SK-N-SH treated with all-trans-retinoic acid at 6 μM for 48 hours (cell line): ENCODE measurements at places on chromosomes 5 and 9.

DNA sequence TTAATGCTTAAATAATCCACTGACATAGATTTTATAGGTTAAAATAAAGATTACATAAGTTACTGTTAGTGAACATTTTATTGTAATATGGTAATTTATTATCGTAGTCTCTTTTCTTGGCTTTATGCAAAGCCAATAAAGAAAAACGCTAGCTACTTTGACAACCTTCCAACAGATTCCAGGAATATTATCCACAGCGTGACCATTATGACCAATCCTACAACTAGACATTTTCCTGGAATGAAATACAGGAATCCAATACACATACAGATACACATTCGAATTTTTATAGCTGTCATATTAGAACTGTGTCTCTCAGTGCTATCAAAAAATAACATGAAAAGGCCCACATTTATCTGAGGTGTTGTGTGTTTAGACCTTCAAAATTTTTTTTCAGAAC is 13.1 kb downstream of the RPS23 start:
- no peak for ATAC-seq

DNA sequence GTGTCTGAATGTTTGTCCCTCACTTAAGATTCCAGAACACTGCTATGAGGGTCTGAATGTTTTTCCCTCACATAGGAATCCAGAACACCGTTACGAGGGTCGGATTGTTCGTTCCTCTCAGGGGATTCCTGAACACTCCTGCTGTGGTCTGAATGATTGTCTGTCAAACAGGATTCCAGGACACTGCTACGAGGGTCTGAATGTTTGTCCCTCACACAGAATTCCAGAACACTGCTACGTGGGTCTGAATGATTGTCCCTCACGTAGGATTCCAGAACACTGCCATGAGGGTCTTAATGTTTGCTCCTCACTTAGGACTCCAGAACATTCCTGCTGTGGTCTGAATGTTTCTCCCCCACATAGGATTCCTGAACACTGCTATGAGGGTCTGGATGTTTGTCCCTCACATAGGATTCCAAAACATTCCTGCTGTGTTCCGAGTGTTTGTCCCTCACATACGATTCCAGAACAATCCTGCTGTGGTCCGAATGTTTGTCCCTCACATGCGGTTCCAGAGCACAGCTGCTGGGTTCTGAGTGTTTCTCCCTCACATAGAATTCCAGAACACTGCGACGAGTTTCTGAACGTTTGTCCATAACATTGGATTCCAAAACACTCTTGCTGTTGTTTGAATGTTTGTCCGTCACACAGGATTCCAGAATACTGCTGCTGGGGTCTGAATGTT is 199.5 kb downstream of the FOXD4L6 start:
- no peak for ATAC-seq

- ATAC-seq: peak; percentile 6; the same call in 1 of the 3 replicates
Measured at GRCh38 chr5:168917947-168918600, 338.9 kb upstream of the PANK3 start.

GRCh38 chr5:68793074-68793473 is 300.7 kb upstream of the SLC30A5 start:
- ATAC-seq: no peak

- ATAC-seq: no peak
Measured at GRCh38 chr5:101728933-101729332, 567.2 kb downstream of the SLCO4C1 start.

DNA sequence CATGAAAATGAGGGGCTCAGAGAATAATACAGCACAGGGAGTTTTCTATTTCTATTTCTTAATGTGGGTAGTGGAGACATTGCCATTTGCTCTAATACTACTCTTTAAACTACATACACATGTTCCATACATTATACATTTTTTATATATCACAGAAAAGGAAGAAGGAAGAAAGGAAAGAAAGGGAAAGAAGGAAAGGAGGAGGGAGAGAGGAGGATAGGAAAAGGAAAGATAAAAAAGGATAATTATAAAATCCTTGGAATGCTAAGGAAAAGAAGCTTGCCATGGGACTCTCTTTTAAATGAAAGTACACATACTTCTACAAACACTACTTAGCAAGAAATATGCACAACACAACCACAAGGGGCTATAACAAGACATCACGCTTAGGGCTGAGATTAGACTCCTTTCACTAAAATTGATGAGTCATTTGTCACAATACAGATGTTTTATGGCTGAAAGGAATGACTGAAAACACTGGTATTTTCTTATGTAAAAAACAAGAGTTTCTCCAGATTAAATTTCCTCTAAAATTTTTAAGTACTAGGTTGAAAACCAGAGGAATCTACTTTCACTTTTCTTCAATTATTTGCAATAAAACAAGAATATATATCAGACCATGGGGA is 219.8 kb downstream of the ARL15 start:
- peak; percentile 76 for ATAC-seq

DNA sequence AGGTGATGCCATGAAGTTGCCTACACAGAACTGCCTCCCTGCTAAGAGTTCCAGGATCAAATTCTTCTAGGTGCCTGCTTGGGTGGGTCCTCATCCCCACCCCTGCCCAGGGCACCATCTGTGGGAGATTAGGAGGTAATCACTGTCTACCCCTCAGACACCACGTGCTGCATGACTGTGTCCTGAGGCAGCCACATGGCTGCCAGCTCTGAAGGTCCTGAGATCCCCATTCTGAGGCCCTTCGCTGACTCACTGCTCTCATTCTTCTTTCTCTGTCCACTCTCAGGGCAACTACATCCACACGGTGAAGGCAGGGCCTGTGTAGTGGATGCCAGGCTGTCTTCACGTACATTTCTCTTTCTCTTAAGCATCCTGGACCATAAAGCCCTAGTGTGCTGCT is 222.9 kb upstream of the ANKRD55 start:
- no peak for ATAC-seq

DNA sequence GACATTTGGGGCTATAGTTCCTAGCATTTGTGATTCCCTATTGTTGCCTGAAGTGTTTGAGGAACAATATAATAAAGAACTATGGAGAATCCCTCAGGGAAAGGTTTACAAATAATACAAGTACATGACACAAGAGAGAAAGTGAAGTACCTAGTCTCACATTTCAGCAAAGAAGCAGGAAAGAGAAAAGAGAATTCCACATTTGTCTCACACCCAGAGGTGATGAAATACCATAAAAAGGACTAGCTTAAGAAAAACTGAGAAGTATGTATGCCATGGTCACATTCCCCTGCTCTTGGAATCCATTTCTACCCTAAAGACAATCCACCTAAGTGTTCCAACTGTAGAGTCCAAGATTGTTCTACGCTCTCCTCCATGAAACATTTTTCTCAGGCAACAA is 79.0 kb upstream of the TARS1 start:
- ATAC-seq: no peak

GRCh38 chr5:135568923-135569360 is 9.8 kb downstream of the CXCL14 start:
- no peak for ATAC-seq

DNA sequence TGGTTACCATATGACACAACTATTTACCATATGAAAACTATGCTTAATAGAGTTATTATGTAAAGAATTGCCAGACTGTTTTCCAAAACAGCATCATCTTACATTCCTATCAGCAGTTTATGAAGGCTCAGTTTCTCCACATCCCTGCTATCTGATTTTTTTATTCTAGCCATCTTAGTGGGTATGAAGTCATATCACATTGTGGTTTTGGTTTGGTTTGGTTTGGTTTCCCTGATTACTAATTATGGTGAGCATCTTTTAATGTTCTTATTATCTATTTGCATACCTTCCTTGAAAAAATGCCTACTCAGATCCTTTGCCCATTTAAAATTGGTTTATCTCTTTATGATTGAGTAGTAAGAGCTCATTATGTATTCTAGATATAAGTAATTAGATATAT is 199.4 kb upstream of the NFIL3 start:
- no peak for ATAC-seq

DNA sequence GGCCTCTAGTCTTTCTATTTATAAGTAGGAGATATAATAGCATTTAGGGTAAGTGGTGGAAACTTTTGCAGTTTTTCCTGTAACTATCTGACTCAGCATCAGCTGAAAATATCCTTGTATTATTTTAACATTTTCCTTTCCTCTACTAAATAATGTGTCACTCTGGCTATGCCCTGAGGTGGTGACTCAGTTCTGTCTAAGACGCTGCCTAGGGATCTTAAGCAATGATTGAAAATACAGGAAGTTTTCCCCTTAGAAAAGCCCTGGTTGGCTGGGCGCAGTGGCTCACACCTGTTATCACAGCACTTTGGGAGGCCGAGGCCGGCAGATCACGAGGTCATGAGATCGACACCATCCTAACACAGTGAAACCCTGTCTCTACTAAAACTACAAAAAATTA is 9.3 kb upstream of the EDIL3 start:
- ATAC-seq: peak; percentile 86

DNA sequence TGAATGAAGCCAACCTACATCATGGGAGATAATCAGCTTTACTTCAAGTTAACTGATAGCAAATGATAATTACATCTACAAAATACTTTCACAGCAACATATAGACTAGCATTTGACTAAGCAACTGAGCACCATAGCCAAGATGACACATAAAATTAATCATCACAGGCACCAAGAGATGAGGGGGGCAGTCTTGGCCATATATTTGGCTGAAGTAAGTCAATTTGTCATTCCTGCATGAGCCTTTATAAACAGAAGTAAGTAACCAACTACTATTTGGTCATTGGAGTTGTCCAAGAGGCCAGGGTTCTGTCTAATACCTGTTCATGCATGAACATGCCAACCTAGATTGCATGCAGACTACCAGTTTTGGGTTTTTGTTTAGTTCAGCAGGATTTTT is 53.6 kb downstream of the PDCD1LG2 start:
- ATAC-seq: peak; percentile 18; the same call in 1 of the 3 replicates

DNA sequence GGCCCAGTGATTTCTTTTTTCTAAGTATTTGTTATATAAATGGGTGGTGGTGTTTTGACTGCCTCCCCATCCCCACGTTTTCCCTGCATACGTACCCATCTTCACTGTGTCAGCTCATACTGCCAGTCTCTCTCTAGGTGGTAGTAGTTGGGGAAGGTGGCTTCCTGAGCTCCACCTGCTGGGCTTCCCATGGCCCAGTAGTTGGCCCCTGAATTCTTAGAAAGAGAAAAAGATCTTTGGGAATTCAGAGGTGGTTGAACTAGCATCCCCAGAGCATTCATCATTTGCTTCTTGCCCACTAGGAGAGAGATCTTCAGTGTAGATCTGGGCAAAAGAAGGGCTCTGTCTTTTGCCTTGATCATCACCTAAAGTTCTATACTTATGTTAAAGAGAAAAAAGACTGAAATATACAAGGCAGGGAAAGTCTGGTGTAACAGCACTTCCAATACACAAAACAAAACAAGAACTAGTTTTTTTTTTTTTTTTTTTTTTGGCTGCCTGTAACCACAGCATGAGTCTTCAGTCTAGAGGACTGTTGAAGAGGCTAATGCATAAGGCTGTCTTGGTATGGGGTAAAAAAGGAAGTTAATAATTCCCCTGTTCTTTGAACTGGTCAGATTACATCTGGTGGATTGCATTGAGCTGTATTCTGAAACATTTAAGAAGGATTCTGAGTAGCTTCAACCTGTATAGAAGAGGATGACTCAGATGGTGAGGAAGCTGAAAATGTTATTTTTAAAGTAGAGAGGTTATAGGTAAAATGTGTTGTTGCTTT is 128.7 kb downstream of the ATG10 start:
- peak; percentile 49 for ATAC-seq

DNA sequence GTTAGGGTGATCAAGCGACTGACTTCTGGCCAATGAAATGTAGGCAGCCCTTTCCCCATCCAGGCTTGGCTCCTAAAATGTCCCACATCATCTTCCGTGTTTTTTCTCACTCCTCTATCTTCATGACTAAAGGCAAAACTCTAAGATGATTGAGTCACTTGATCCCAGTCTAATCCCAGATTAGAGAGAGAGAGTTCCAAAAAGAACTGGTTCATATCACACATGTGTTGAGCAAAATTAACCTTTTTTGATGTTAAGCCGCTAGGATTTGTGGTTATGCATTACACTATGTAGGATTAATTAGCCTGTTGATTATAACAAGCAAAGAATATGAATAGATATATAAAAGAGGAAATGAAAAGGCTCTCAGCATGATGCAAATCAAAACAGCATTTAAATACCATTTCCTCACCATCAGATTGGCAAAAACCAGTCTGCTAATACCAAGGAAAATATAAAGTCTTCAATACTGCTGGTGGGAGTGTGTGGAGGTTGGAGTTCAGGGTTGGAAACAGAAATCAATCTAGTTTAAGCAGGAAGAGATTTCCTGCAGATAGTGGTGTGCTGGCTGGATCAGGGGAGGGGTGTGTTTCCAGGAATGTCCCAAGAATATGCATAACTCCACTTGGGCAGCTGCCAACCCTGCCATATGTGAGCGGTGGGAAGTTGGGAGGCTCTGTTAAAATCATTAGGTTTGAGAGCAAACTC is 187.6 kb upstream of the S1PR3 start:
- ATAC-seq: peak; percentile 68

- no peak for ATAC-seq
Measured at GRCh38 chr9:98455256-98456155, 200.1 kb upstream of the TBC1D2 start.

GRCh38 chr5:157269165-157269671 is 3.3 kb downstream of the CYFIP2 start:
- no peak for ATAC-seq

GRCh38 chr9:75084081-75084672 is 3.8 kb downstream of the NMRK1 start:
- no peak for ATAC-seq

- ATAC-seq: no peak
Measured at GRCh38 chr9:105059252-105059651, 131.3 kb upstream of the ABCA1 start.

- ATAC-seq: no peak
Measured at GRCh38 chr5:163815240-163815791, 309.9 kb downstream of the MAT2B start.

GRCh38 chr9:69386651-69387050 is 61.6 kb downstream of the ENTREP1 start:
- no peak for ATAC-seq

GRCh38 chr5:97541864-97542263 is 358.8 kb upstream of the RIOK2 start:
- no peak for ATAC-seq

DNA sequence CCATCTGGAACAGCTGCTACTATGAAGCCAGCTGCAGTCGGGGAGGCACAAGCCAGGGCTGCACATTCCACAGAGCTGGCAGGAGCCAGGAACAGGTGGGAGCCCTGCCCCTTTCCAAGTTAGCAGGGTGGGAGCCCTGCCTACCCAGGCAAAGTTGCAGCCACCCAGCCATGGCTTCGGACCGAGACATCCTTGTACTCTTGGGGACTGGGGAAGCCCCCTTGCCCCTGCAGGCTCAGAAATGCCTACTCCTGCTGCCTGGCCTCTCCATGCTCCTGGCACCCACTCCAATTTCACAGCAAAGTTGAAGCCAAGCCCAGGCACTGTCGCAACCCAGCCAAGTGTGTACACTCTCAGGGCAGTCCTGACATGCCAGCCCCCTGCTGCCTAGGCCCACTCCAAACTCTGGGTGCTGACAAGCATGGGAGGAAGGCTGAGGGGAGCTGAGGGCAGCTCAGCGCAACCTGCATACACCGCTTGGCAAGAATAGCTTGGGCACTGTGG is 165.1 kb downstream of the RNF180 start:
- no peak for ATAC-seq

- ATAC-seq: no peak
Measured at GRCh38 chr9:134227451-134228411, 63.4 kb upstream of the RNU6ATAC start.

GRCh38 chr5:121968910-121969607 is 7.3 kb downstream of the SRFBP1 start:
- peak; percentile 98 for ATAC-seq
